AG09309 (cell line): ENCODE measurements at places on chromosomes 5 and 9.

- no peak for DNase-seq
These were observed 223.2 kb upstream of the ACO1 start for GRCh38 chr9:32161209-32161608.

DNA sequence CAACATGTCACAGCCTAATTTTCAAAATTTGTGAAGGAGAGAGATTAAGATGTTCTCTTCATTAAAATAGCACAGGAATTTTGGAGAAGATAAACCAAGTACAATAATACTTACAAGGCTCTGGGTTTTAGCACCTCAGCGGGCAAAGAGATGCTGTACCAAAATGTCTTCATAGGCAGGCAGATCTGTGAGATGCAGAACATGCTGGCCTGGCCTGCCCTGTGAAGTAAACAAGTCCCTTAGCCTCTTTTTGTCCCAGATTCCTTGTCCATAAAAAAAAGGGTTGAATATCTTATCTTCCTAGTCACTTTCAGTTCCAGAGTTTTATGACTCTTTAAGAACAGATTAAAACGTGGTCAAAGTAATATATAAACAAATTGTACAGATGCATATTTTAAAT is 53.0 kb upstream of the C6 start:
- DNase-seq = no peak

GRCh38 chr5:145825751-145826180 is 9.4 kb downstream of the PRELID2 start:
- no peak for DNase-seq

DNA sequence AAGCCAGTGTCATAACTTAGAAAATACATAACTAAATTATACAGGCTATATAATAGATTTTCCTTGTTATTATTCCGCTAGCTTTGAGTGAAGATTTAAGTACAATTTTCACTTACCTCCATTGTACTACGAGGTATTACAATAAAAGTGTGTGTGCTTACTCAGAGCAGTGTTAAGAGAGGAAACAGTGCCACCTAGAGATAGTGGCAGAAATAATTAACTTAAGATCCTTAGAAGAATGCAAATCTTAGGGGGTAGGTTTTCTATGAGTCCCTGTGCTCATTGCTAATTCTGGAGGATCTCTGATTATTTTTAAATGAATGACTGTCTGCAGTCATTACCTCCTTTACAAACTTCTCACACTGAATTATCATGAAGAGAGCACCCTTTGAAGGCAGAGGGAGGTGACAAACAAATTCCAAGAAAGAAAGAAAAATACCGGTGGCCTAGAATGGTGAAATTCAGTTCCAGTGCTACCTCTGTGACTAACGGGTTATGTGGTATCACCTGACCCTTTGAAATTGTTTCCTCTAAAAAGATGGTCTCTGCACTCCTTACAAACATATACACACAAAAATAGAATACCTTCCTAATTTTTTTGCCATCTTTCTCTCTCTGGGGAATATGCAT is 379.8 kb downstream of the TRIM36 start:
- DNase-seq = no peak

GRCh38 chr9:21205204-21205603 is 1.7 kb downstream of the IFNA10 start:
- DNase-seq = no peak

DNA sequence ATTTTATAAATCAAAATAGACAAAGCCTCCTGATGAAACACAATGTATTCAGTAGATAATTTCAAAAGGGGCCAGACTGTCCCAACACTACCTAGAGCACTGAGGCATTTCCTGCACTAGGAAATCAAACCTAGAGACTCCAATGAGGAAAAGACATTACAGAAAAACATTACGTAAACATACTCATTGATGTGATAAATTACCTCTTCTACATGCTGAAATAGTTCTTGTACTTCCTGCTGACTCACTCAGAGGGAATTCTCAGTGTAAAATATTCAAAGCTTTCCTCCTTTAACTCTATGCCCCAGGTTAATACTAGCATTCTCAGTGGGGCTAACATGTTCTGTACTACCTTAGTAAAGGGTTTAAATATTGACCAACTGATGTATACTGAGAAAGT is 178.0 kb downstream of the ESM1 start:
- DNase-seq = no peak

DNA sequence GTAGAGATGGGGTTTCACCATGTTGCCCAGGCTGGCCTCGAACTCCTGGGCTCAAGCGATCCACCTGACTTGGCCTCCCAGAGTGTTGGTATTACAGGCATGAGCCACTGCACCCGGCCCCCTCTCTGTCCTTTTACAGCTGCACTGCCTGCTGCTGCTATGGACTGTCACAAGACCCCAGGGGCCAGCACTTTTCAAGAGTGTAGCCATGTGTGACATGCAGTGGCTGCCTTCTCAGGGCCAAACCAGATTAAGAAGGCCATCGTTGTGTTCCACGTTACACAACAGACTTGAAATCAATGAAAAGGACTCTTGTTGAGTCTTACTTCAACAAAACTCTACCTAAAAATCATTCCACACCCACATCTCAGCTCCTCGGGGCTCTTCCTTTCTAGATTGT is 78.9 kb upstream of the ICE1 start:
- no peak for DNase-seq

DNA sequence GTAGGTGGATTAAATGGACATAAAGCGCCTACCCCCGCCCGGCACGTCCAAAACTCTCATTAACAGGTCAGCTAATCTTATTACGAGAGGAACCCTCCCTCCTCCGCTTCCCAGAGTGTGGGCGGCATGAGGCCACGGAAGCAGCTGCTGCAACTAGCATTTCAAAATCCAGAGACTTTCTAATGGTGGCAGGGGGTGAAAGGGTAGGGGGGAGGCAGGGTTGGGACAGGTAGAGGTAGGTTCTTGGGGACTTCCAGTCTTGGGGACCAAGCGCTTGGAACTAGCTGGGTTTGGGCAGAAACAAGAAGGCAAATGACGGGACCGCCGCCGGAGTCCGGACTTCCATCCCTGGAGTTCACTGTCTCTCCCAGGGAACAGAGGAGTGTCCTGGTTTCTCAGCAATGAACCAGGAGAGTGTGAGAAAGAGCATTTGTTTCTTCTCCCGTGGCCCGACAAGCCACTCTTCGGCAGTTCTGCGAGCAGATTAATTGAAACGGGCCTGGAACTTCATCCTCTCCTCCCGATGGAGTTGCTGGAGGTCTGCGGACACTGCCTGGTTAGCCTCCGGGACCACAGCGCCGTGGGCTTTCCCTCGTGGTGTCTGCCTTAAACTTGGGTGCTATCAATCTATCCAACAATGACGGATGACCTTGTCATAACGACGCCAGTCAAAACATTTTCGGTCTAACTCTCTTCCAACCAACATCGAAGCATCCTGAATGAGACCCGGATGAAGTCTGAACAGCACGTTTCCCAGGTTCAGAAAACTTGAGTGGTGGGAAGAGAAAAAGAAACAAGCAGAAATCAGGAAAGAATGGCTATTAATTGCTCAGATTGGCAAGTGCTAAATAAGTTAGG is 1.6 kb upstream of the PRDM6 start:
- DNase-seq = no peak

DNA sequence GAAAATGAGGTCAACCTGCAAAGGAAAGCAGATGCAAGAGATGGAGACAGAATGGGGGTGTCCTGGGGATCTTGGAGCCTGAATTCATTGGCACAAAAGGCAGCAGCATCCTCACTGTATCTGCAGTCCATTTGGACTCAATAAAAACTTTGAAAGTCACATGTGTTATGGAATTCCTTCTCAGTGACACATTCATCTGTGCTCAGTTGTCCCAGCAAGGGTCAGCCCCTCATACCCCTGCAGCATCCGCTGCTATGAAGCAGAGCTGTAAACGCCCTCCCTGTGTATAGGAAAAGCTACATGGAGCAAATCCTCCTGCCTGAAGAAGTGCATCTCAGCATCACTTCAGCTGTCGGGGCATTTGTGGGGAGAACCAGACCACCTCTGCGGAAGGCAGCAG is 14.5 kb upstream of the RARS1 start:
- no peak for DNase-seq
